ENCODE measurements at places on chromosomes 7 and 10. TPM values are rescaled to one million over a fixed set of nuclear protein-coding genes. Genes with fewer than 3 reads are reported as not detected.

DNA sequence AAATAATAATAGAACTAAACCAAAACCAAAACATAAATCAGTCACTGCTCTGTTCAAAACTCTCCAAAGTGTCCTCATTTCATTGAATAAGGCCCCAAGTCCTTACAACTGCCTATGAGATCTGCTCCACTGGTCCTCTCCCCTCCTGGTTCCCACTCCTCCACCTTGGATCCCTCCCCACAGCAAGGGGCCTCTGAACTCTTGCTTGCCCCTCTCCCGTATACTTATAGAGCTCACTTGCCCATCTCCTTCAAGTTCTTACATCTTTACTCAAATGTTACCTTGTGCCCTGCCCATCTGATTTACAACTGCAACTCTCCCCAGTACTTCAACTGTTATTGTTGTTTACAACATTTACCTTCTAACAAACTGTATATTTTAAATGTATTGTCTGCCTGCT is 819 bp downstream of the POLD2 start:
- peak overlapping the region; percentile 77 for H3K4me3 ChIP-seq
- no peak for DNase-seq
- H3K27ac ChIP-seq, result peak overlapping the region; percentile 53
- peaks cover 21% of the 10 kb centered on the region for H3K36me3 ChIP-seq
- peaks cover 27% of the 10 kb centered on the region for H3K4me1 ChIP-seq

GRCh38 chr10:15483215-15484075 is 112.4 kb upstream of the FAM171A1 start:
- no peak overlapping the region for H3K27ac ChIP-seq
- peaks cover 4% of the 10 kb centered on the region for H3K27me3 ChIP-seq
- no peaks in the 10 kb centered on the region for H3K36me3 ChIP-seq
- H3K4me3 ChIP-seq, result no peak overlapping the region

DNA sequence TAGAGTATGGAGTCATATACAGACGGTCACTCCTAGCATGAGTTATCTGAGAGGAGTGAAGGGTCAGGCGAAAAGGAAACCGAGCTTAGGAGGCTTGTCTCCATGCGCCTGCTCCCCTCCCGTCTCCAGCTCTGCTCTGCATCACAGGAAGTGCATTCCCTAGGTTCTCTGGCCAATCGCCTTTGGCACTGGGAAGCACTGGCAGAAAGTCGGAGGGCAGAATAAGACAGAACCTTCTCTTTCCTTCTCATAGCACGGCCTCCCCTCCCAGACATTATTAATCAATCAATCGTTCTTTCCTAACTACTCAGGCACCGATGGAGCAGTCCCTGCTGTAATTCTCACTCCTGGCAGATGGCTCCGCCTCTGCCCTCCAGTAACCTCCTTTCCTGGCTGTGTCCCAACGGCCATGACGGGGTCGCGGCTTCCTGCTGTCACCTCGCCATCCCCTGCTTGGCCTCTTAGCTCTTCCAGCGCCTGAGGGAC is 177.1 kb downstream of the FRMD4A start:
- H3K27ac ChIP-seq, result no peak overlapping the region
- peaks cover 8% of the 10 kb centered on the region for H3K27me3 ChIP-seq
- no peaks in the 10 kb centered on the region for H3K4me1 ChIP-seq
- H3K4me3 ChIP-seq, result no peak overlapping the region

DNA sequence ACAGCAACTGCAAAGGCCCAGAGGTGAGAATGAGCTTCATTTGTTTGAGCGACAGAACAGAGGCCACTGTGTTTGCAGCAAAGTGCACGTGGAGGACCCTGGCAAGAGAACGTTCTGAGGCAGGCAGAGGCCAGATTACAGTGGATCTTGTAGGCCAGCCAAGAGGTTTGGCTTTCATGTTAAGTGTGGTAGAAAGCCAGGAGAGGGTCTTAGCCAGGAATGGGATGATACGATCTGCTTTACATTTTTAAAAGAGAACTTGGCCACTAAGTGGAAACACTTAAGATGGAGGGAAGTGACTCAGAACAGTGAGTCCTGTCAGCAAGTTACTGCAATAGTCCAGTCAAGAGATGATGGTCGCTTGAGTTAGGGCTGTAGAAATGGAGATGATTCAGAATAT is 4.6 kb downstream of the CCDC136 start:
- peaks cover 7% of the 10 kb centered on the region for H3K4me1 ChIP-seq
- no peaks in the 10 kb centered on the region for H3K27me3 ChIP-seq
- DNase-seq, result no peak
- H3K27ac ChIP-seq, result no peak overlapping the region
- H3K4me3 ChIP-seq, result no peak overlapping the region
- H3K36me3 ChIP-seq, result no peaks in the 10 kb centered on the region

GRCh38 chr10:129446183-129446581 is 20.9 kb upstream of the MGMT start:
- H3K27me3 ChIP-seq, result no peaks in the 10 kb centered on the region
- no peak overlapping the region for H3K4me3 ChIP-seq
- no peaks in the 10 kb centered on the region for H3K36me3 ChIP-seq
- no peak for DNase-seq

DNA sequence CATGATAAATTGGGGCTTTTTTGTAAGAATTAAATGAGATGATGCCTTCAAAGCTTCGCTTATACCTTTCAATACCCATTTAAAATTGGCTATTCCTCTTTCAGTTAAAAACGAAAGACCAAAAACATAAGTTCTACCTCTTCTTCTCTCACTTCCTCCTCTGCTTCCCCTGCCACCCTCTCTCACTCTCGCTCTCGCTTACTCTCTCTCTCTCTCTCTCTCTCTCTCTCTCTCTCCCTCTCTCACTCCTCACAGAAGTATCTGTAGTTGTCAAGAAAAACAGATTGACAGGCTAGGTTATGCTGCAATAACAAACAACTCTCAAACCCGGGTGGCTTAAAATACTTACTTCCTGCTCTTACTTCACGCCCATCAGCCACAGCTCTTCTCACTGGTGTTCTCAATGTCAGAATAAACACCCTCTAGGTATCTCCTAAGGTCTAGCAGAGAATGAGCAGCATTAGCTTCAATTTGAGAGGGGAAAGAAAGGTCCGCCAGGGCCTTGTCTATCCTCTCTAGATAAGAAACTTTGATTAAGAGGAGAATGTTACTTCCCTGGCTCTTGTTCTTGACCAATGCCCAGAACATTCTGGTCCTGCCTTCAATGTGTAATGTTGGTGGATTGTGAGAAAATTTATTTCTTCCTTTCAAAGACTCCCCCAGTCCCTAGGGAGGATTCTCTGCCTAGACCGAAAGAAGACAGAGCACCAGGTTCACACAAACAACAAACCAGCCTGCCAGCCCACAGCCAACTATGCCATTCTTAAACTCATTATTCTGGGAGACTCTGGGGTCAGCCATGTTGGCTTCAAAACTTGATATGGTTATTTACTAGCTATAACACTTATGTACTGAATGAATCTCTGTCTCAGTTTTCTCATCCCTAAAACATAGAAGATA is 1028.7 kb downstream of the XPNPEP1 start:
- no peaks in the 10 kb centered on the region for H3K36me3 ChIP-seq
- H3K4me3 ChIP-seq, result no peak overlapping the region
- no peak for DNase-seq
- no peaks in the 10 kb centered on the region for H3K27me3 ChIP-seq

DNA sequence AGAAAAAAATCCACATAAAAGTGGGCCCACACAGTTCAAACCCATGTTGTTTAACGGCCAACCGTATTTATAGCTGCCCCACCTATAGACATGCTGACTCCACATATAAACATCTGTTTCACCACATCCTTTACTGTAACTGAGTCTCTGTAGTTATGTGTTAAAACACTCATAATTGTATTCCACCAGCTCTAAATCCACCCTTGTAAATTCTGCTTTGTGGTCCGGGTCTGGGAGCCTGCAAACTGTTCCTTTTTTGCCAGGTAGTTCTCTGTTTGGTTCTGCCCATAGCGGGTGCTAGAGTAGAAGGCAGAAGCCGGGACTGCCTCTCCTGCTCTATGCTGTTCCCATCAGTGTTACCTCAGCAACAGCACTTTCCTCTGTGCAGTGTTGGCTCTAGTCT is 20.2 kb upstream of the FHIP2A start:
- H3K27ac ChIP-seq, result peak overlapping the region; percentile 84
- peaks cover 17% of the 10 kb centered on the region for H3K4me1 ChIP-seq
- H3K4me3 ChIP-seq, result peak overlapping the region; percentile 70

GRCh38 chr7:155007947-155008346 is 5.0 kb upstream of the PAXIP1 start:
- no peak overlapping the region for H3K4me3 ChIP-seq
- H3K36me3 ChIP-seq, result peaks cover 3% of the 10 kb centered on the region
- DNase-seq, result no peak
- H3K27me3 ChIP-seq, result no peaks in the 10 kb centered on the region

Gene LRRTM3
- not detected for total RNA-seq

Gene RASA4B
- total RNA-seq, result 18.0 TPM

Gene PSD
- 4.3 TPM for total RNA-seq

Gene AKR1C3
- total RNA-seq, result 1.8 TPM

Gene CHRM2
- total RNA-seq, result not detected
